Stimulated activated CD4-positive, alpha-beta T cell treated with anti-CD3 and anti-CD28 coated beads, Interleukin-1b, Interleukin-23, amount 100 ng/mL, for 1 hour (primary cell): ENCODE measurements at places on chromosomes 3 and 15.

- no peak for DNase-seq
Measured at GRCh38 chr3:4396542-4396941, 70.5 kb downstream of the SUMF1 start.

DNA sequence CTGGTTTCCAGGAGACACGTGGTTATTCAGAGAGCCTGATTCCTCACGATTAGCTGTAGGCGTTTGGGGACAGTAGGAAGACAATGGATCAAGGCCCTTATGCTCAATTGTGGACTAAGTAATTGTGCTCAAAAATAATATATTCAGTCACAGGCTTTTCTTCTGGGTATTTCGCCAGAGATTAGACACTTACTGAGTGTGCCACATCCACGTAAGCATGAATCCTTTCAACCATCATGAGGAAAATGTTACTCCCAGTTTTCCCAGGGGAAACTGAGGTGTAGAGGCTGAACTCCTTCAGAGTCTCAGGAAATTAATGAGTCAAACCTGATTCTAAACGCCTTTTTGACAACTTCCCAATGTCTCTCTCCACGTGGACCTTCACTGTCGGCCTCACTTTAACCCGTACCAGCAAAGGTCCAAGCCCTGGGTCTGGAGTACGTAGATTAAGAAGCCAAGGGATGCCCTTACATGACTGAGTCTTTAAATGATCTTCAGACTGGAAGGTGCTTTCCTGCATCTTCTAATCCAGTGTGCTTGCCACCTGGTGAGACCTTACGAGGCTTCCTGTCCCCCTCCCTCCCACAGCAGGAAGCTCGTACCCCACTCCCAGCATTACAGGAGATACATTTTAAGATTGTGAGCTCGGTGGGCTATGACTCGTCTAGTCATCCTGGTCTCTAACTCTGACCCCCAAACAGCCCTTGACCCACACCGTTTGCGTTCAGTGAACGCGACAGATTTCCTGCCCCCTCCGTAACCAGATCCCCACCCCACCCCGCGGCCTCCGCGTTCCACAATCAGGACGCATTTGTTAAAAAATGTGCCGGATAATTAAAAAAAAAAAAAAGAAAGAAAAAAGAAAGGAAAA is 1.7 kb downstream of the PKM start:
- no peak for DNase-seq

DNA sequence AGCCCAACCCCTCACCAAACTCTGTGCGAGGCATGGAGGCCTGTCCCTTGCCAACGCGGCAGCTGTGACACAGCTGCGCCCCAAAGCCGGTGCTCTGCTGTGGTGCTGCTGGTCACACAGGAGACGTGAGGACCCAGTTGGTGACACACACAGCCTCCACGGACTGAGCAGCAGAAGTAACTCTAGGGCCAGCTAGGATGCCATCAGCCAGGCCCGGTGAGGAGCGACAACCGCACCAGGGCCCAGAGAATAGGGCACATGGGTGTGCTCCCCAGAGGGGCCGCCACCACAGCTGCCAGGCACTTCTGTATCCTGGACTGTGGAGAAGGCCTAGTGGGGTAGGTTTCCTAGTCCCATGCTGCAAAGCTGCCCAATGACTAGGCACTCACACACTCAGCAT is 10.7 kb downstream of the ZXDC start:
- DNase-seq: no peak

DNA sequence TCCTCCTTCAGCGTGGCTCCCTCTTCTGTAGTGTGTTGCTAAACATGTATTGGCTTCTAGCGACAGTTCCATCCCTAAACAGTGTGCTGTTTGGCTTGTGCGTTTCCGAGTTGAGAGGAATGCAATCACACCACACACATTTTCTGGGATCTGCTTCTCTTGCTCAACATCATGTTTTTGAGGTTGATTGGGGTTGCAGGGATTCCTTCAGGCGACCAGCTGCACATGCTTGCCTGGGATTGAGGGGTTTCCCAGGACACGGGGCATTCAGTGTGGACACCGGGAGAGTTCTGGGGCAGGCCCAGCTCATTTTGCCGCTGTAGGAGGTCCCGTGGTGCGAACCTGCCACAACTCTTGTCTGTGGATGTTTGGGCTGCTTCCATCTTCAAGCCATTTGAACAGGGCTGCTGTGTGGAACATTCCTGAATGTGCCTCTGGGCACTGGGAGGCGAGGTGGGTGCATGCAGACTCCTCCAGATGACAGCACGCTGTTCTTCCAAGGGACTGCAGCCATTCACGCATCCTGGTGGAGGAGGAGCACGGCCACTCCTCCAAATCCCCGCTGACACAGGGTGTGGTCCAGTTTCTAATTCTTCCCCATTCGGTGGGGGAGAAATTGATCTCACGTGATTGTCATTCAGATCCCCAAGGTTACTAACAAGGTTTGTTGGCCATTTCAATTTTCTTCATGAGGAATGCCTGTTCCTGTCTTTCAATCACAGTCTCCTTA is 82.8 kb downstream of the PLXNA1 start:
- DNase-seq: no peak

GRCh38 chr3:194983121-194983520 is 287.8 kb downstream of the XXYLT1 start:
- DNase-seq: no peak

- no peak for DNase-seq
Measured at GRCh38 chr3:27056326-27056725, 312.9 kb downstream of the NEK10 start.

- no peak for DNase-seq
Measured at GRCh38 chr3:195905970-195906864, 2.1 kb downstream of the TNK2 start.

GRCh38 chr3:182486463-182486862 is 306.8 kb upstream of the ATP11B start:
- no peak for DNase-seq

DNA sequence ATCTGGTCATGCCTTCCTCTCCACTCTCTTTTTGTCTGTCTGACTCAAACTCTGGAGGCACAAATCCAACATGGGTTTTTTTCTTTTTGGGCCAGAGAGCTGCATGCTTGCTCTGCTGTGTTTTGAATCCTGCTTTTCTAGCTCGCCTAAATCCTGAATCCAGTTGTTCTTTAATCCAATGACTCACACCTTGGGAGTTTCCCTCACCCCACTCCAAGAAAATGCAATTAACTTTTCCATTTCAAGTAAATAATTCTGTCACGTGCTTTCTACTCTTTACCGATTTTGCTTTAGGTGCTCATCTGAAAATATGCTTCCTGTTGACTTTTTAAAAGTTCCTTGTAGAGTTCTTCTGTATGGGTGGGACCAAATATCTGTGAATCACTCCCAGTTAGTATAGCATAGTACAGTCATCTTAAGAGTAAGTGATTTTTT is 47.6 kb downstream of the SLMAP start:
- DNase-seq: no peak

GRCh38 chr15:39499681-39500080 is 81.2 kb upstream of the THBS1 start:
- DNase-seq: no peak

GRCh38 chr3:50287262-50287661 is 5.0 kb downstream of the IFRD2 start:
- no peak for DNase-seq

- no peak for DNase-seq
Measured at GRCh38 chr15:78988361-78988911, 43.6 kb upstream of the CTSH start.

- no peak for DNase-seq
Measured at GRCh38 chr15:93043621-93044300, 45.2 kb downstream of the RGMA start.

DNA sequence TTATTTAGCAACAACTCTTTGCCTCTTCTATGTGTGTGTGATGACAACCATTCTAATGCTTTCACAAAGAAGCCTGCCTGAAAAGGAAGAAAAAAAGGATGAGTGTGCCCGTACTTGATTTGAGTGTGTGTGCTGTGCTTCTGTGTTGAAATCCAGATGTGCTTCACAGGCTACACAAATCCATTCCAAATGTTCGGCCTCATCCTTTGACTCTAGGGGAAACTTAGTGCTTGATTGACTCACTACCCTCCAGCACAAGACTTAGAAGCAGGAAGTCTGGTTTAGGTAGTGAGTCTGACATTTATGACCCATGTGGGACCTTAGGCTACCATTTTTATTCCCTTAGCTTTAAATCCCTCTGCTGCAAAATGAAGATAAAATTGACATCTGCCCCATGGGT is 108.8 kb upstream of the PLAAT1 start:
- DNase-seq: no peak

GRCh38 chr3:46755646-46756045 is 38.0 kb upstream of the PRSS50 start:
- no peak for DNase-seq

DNA sequence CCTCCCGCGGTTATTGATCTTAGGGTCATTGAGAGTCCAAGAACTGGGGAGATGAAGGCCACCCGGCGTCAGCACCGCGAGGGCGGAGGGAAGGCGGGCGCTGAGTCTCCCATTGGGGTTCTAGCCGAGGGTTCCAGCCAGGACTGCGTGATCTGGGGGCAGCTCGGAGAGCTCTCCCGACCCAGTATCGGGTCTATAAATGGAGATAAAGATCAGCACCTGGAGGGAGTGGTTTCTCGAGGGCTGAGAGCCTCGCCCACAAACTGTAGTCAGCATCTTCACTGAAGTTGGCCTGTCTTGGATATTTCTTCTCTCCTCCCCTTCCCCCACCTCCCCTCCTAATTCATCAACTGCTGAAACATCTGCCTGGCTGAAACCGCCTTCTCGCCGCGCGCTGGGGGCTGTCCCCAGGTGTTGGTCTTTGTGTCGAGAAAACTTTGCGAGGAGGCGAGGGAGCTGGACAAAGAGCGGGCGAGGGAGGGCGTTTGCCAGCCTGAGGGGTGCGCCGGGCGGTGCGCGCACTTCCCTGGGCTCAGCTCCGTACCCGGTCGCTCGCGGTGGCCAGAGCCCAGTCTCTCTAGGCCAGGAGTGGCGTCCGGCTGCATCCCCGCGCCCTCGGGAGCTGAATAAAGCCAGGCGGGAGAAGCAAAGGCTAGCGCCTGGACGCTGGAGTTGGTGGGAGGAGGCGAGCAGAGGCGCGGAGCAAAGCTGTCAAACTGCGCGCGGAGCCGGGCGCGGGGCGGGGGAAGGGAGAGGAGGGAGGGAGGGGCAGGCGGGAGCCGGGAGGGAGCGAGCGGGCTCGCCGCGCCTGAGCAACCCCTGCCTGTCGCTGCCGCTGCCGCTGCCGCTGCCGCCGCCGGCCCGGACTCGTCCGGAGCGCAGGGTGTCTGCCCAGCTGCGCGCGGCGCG is at the start of gene ST8SIA2:
TSS of gene ST8SIA2 (plus strand) at position 811 of the 909 bp plus-strand sequence. CDS start 184 bp downstream, outside the sequence.
- DNase-seq: no peak

GRCh38 chr3:191070201-191070600 is 128.8 kb upstream of the OSTN start:
- no peak for DNase-seq

GRCh38 chr3:131221731-131222130 is 159.8 kb upstream of the NUDT16 start:
- DNase-seq: no peak

GRCh38 chr15:57961919-57962318 is 103.6 kb downstream of the ALDH1A2 start:
- no peak for DNase-seq

DNA sequence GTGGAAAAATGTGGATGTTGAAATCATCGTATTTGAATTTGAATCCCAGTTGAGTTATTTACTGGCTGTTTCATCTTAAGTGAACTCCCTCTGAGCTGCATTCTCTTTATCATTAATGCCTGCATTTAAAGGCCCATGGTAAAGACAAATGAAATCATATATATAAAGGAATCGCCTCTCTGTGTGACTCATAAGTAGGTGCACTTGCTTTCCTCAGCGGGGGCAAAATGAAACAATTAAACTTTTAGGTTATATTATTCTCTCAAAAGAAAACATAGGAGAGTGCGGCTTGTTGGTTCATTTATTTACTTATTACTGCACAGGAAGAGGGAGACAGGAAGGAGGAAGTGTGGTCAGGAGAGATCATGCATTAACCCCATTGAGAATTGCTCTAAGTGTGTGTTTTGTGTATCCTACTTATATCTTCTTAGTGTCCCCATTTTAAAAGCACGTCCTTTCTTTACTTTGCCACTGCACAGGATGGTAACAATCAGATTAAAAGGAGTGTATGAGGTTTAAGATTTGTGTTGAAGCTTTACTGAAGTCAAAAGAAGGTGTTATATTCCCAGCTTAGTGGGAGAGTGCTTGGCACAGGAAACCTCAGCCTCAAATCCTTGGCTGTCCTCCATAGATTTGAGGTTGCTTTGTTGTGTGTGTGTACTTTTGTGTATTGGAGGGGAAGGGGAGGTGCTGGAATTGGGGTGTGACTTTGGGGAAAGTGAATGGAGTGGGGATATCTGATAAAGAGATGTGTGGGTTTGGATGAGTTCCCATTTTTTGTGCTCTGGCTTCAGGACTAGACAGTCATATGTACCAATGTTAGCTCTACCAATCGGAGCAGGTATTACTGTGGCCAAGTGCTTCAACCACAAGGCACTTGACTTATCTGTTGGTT is 595.8 kb upstream of the NR2F2 start:
- no peak for DNase-seq

DNA sequence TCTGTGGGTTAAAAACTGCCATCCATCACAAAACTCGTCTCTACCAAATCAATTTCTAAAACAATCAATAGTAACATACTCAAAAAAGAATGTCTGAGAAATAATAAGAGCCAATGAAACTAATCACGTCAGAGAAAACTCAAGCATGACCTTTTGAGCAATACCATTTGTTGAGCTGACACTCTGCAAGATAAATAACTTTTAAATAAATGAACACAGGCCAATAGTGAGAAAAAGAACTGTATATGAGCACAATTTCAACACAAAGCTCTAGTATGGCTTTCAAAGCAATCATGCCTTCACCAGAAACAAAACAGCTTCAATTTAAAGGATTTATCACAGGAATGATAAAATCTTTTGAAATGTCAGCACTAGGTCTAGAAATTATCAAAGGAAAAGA is 249.2 kb upstream of the SETMAR start:
- no peak for DNase-seq

DNA sequence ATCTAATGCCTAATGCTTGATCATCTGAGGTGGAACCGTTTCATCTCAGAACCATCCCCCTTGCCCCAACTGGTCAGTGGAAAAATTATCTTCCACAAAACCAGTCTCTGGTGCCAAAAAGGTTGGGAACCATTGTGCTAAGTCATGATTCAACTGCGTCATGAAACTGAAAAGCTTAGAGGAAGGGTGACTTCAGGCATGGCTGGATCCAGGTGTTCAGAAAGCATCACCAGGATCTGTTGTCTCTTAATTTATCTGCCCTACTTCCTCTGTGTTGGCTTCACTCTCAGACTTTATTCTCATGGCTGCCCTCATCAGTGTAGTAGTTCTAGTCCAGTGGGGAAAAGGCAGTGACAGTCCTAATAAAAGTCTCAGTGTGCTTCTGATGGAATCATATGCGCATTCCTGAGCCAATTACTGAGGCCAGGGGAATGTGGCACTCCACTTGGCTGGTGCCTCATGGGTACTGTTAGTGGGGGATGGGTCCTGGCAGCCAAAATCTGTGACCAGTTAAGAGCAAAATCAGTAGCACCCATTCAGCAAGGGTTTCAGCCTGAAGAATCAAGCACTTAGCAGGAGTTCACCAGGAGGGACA is 110.3 kb downstream of the WNT5A start:
- DNase-seq: no peak

DNA sequence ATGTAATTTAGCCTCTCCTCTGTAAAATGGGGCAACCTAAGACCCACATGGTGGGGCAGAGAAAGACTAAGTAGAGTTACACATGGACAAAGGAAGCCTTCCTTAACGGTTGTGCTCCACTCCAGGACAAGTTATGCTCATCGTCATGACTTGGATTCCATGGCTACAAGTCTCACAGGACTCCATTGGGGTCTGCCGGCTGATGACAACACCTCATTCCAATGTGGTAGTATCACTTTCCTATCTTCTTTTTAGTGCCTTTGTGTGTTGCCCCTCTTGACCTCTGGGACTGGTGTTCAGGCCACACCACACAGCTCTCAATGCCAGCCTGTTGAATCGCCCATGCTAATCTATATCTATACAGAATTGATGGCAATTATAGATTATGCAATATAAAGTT is 181.3 kb upstream of the WNT5A start:
- no peak for DNase-seq
